Dermis microvascular lymphatic vessel endothelial cell (primary cell): ENCODE measurements at places on chromosomes 4 and X. TPM values are rescaled to one million over a fixed set of nuclear protein-coding genes. Genes with fewer than 3 reads are reported as not detected.

RAB39B gene
- 0.13 and 0.26 TPM in 2 replicates for total RNA-seq

DNA sequence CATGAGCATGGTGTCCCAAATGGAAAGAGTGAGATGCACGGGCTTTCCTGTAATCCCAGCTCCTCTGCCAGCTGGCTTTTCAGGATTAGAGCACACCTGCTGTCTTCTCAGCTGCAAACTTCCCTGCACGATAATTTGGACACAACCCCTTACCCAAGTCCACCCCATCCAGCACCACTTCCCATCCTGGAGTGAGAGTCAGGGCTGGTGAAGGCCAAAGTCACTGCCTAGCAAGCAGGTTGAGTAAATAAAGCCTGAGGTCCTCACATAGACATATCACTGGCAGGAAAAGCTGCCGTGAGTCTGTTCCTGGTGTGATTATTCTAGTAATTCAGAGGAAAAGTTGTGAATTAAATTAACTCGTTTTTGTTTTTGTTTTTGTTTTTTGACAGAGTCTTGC lies 113.9 kb upstream of the MBNL3 start:
- DNase-seq, result no peak

GRCh38 chr4:83252782-83253405 lies 31.7 kb downstream of the COQ2 start:
- DNase-seq, result peak; percentile 51

DNA sequence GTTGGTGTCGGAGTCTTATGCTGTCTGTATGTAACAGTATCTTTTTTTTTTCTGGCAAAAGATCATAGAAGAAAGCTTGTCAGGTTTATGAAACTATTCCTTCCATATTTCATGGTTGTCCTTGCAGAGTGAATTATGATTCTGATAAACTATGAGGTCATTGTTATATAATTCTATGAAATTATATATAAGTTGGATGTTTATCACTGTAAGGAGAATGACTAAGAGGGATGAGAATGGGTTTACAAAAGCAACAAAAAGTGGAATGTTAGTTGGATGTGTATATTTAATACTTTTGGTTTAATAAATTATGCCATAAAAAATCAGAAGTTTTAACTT lies 43.1 kb downstream of the RAPGEF2 start:
- DNase-seq, result no peak

GRCh38 chr4:165909947-165910346 lies 36.9 kb downstream of the TLL1 start:
- DNase-seq, result no peak

RHOXF2 gene
- not detected in 2 replicates for total RNA-seq

XK gene
- under 0.01 TPM in 2 replicates for total RNA-seq

GRCh38 chrX:108811891-108812290 lies 75.5 kb upstream of the IRS4 start:
- DNase-seq, result no peak

- DNase-seq, result peak; percentile 74
Observed at GRCh38 chr4:53321151-53321983, 44.5 kb downstream of the SCFD2 start.

SEPSECS gene
- 6.1 and 6.7 TPM in 2 replicates for total RNA-seq

- DNase-seq, result no peak
Observed at GRCh38 chr4:4216648-4217047, 10.1 kb downstream of the OTOP1 start.
